ENCODE measurements at places on chromosomes 6 and 20.

DNA sequence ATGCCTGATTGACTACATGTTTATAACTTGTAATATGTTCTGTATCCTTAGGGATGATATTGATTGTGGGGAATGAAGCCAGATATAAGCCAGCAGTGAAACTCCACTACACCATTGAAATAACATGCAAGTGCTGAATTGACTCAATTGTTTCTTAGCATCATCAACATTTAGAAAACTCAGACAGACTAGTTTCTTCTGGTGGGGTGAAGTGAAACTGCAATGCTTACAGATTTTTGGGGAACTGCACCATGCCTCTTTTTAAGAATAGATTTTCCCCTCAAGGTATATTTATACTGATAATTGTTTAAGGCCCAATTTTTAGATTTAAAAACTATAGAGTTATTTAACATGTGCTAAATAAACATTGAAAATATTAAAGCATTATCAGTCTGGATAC lies 1044.6 kb upstream of the EYS start:
- DNase-seq, result no peak

DNA sequence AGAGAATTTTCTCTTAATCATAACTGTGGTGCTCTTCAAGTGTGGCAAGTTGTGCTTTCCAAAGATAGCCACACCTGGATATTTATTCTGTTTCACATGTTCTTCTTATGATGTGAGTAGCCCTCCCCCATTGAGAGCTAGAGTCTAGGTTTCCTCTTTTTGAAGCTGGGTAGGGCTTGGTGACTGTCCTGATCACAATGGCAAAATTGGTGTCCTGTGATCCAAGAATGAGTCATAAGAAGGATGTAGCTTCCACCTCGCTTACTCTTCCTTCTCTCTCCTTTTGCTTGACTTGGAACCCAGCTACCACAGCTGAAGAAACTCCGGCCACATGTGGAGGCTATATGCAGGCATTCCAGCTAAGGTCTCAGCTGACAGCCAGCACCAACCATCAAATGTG lies 7.4 kb upstream of the IGF2R start:
- DNase-seq, result no peak

GRCh38 chr6:5120011-5120410 lies 34.9 kb downstream of the PPP1R3G start:
- no peak for DNase-seq

- no peak for DNase-seq
These were observed 20.1 kb downstream of the OPRM1 start for GRCh38 chr6:154058963-154059680.
